ENCODE measurements at places on chromosomes 12 and 14.
A peak's percentile ranks its signal among the peaks of the same experiment; 100 is the strongest.

GRCh38 chr12:3042394-3042793, 34.8 kb upstream of the TSPAN9 start:
- no peak for DNase-seq

- no peak for DNase-seq
Observed at GRCh38 chr14:51873221-51873893, 12.9 kb downstream of the GNG2 start.

DNA sequence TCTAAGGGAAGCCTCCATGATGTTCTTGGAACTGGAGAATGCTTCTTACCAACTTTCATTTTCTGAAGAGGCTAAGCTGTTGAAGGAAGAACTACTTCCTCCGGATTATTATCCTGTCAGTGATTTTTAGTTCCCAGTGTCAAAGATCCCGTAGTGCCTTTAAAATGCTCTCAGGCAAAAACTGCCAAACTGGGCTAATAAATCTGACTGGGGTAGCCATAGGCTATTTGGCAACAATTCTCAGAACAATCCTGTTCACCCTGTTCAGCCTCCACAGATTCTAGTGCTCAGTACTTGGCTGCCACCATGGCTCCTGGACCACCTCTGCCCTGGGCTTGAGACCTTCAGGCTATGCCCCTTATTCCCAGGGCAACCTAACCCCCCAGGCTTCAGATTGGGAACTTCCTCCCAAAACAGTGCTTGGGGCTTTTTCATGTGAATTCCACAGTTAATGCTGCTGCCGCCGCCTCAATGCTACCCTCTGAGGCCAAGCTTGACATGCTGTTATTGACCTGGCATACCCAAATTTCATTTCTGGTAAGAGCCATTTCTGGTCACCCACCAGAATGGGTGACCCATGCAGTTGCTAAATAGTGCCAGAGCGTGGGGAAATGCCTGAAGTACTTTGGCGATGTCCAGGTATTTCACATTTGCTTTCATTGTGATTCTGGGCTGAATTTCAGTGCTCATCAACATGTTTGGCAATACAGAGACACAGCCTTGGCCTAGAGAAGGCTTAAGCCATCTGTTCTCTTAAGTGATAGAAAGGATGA, 110.0 kb upstream of the ARHGAP5 start:
- no peak for DNase-seq

DNA sequence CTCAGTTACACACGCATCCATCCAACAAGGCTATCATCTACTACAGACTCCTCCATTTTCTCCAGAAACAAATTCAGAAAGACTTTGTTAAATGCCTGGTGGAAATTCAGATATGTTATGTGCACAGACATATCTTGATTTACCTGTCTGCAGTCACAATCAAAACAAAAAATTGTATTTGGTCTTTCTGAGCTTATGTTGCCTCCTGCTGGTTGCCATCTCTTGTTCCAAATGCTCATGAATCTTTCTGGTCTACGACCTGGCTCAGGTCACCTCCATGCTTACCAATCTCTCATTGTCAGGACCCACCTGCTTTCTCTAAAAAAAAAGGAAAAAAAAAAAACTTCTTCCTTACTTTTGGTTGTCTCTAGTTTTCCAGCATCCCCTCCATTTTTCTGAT, 169.2 kb upstream of the PLXNC1 start:
- DNase-seq = peak; percentile 10

DNA sequence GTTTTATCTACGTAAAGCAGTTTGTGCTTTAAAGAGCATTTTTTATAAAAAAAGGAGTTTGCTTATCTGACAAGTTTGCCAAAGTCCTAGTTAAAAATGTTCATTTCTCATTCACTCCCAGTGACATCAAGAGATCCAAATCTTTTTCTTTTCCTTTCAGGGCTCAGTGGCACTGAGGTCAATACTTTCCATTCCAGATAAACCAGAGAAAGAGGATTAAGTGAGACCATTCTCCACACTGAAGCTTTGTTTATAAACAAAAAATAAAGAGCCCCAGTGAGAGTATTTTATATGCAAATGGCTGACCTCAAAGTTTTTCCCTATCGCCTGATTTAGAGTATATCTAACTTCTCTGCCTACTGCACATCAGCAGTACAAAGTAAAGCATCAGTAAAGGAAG, 199.8 kb downstream of the ALG10B start:
- DNase-seq = no peak

DNA sequence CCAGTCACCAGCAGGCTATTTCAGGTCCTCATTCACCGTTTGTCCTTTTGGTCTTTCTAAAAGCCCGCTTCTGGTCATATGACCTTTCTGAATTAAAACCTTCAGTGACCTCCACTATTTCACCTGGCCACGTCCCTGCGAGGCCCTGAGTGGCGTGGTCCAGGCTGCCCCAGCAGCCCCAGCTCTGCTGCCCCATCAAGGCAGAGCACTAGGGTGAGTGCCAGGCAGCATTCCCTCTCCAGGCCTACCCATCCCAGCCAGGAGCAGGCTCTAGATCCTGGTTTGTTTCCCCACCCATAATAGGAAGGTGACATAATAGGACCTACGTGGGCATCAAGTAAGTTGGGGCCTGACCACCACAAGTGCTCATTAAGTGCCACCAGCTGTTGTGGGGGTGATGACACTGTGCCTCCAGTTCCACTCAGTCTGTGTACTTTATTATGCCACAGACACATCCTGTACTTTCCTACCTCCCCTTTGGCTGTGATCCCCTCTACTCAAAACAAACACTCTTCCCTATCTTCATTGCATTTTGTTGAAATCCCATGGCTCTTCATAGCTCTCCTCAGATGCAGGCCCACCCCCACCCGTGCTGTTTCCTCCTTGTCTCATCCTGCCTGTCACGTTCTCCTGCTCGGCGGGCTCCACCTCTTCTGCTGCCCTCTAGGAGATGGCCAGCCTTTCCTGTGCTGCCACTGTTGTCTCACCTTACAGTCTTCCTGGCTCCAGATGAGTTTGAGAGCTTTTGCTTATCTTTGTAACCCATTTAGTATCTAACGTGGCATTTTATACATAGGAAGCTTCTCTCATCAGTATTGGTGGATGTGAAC, 21.4 kb downstream of the CKB start:
- DNase-seq = no peak

- DNase-seq = no peak
Observed at GRCh38 chr14:93790966-93791365, 2.7 kb upstream of the PRIMA1 start.

DNA sequence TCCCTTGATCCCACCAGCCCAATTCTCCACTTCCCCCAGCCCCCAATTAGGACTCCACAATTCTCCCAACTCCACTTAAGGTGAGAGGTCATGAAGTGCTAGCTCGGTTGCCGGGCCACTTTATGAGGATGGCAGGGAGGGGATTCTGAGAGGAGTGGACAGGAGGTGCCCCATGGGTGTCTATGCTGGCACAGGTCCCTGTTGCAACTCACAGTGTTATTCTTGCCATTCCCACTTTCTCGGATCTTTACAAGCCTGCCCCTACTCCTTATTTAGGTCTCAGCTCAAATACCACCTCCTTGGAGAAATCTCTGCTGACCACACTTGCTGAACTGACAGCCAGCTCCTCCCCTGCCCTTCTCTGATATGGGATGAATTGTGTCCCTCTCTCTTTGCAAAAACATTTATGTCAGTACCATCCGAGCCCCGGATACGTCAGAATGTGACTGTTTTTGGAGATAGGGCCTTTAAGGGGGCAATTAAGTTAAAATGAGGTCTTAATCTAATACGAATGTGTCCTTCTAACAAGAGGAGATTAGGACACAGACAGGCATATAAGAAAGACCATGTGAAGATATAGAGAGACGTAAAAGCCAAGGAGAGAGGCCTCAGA, 4.2 kb upstream of the LGALS3 start:
- DNase-seq = peak; percentile 52

DNA sequence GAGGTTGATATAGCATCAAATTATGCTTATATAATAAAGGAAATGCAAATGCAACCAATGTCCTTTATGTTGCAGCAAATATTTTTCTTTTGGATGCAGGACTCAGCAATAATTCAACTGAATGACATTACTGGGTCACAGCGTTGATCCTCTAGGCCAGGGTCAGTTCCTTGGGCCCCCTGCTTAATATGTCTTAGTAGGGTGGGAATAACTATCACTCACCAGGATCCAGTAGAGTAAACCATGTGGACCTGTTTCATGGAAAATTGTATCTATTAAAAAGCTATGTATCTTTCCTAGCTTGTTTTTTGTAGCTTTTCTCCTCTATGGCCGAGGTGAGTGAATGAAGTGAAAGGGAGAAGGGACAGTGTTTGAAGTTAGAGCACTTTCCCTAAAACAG, 161.5 kb upstream of the SSTR1 start:
- DNase-seq = no peak

GRCh38 chr14:23942587-23942986, 11.0 kb upstream of the DHRS4 start:
- no peak for DNase-seq

- no peak for DNase-seq
Observed at GRCh38 chr14:94041551-94042346, 15.6 kb downstream of the OTUB2 start.

GRCh38 chr12:94710933-94711332, 60.6 kb upstream of the TMCC3 start:
- peak; percentile 36 for DNase-seq

DNA sequence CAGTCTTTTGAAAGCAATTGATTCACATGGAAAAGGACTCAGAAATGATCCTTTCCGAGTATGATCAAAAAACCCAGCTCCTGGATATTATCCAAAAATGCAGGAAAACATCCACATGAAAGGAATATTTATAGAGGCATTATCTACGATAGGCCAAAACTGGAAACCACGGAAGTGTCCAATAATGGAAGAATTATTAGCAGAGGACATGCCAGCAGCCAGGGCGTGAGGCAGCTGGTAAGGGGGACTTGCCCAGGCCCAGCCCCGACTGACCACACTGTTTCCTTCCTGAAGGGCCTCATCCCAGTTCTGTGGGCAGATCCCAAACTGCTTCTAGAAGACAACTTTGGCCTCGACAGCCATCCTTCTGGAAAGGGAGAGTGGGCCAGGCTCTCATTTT, 20.5 kb downstream of the ACTN1 start:
- DNase-seq = no peak

- no peak for DNase-seq
Observed at GRCh38 chr12:91964501-91964900, 181.1 kb downstream of the BTG1 start.

GRCh38 chr12:115470977-115471376, 787.0 kb upstream of the TBX3 start:
- no peak for DNase-seq

DNA sequence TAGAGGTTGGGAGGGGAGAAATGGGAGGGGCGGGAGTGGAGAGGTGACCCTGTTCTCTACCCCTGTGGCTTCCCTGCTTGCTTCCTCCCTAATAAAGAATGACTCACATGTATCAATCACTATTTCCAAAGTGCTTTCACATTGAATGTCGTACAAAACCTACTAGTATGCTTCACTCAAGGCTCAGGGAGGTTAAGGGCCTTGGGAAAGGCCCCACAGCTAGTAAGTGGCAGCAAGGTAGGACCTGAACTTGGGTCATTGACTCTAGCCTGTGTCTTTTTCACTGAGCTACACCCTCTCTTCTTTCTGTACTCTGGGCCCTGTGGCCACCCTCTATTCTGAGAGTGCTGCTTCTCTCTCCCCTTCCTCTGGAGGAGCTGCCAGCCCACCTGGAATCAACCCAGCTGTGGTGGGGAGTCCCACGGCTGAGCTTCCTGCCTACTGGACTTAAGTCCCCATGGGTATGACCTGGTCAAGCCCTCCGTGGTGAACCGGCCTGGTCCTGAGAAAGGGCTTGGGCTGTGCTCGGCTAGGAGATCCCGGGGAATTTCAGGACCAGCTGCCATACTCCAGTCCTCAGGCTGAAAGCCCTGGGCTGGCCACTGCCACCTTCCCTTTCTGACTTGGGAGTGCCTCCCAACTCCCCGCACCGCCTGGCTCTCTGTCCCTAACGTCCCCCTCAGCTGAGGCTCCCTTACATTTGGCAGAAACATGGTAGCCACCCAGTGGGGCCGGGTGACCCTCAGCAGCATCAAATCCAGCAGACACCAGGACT, 13.0 kb downstream of the SLC48A1 start:
- no peak for DNase-seq

DNA sequence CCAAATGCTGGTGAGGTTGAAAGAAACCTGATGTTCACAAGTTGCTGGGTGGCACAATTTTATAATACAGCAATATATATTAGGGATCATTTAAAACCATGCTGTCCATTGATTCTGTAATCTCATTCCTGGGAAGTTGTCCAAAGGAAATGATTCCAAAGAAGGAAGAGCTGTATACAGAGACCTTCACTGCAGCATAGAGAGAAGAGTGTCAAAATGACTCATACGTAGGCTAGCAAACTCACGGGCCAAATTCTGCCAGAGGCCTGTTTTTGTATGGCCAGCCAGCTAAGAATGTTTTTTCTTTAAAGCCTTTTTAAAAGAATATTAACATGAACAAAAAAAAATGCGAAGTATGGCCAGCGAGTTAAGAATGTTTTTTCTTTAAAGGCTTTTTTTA, 69.2 kb upstream of the MED13L start:
- DNase-seq = no peak

GRCh38 chr12:75976913-75977312, 54.7 kb downstream of the PHLDA1 start:
- no peak for DNase-seq

DNA sequence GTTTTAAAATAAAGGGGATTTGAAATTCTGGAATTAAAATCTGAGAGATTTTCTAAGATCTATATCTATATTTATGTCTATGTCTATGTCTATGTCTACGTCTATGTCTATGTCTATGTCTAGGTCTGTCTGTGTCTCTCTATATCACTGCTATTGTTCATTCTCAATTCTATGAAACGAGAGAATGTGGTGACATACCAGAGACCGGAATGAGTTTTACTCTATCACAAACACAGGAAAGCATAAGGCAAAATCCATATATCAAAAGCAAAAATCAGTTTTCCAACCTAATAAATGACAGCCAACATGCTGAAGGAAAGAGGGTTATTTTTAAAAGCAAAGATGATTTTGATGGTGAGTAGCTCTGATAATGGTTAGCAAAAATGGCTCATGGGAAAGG, 173.1 kb downstream of the ETNK1 start:
- no peak for DNase-seq

GRCh38 chr12:49553512-49554088, 14.3 kb downstream of the MCRS1 start:
- DNase-seq = peak; percentile 49

- no peak for DNase-seq
Observed at GRCh38 chr12:32285489-32285888, 113.9 kb upstream of the FGD4 start.
